ENCODE measurements at places on chromosomes 7 and 10.

GRCh38 chr7:1913466-1914282 is 243.6 kb downstream of the ELFN1 start:
- no peak for DNase-seq

GRCh38 chr7:3294432-3295100 is 6.5 kb upstream of the SDK1 start:
- DNase-seq = no peak

DNA sequence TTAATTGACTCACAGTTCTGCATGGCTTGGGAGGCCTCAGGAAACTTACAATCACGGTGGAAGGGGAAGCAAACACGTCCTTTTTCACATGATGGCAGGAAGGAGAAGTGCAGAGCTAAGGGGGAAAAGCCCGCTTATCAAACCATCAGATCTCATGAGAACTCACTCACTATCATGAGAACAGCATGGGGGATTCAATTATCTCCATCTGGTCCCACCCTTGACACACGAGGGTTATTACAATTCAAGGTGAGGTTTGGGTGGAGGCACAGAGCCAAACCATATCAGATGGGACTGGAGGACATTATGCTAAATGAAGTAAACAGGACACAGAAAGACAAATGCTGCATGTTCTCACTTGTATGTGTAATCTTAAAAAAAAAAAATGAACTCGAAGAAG is 141.4 kb upstream of the HABP2 start:
- DNase-seq = no peak

DNA sequence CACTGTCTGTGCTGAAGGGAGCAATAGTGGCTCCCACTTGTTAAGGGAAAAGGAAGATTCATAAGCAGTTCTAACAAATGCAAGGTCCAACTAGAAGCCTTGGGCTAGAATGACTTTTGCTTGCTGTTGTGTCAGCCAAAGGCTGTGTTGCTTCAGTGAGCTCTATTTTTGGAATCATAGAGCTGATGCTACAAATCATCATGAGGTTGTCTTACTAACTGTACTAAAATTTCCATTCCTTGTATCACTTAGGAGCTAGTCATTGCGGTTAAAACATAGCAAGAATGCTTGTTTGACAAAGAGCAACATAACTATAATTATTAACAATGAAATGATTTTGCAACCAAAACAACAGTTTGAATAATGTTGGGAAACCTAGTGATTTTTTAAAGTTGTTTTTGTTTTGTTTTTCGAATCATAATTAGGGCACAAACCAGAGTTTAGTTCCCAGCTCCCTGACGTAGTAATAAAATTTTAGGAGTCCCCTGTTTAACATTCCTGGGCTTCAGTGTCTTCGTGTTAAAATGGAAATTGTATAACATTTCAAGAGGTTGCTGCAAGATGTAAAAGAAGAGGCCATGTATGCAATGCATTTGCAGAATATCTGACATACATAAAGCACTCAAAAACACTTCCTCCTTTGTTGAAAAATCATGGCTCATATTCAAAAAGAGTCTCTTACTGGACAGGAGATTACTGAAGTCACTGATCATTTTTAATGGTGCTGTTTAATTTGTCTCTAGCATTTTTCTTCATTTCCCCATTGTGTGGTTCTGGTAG is 183.4 kb downstream of the MACC1 start:
- no peak for DNase-seq

DNA sequence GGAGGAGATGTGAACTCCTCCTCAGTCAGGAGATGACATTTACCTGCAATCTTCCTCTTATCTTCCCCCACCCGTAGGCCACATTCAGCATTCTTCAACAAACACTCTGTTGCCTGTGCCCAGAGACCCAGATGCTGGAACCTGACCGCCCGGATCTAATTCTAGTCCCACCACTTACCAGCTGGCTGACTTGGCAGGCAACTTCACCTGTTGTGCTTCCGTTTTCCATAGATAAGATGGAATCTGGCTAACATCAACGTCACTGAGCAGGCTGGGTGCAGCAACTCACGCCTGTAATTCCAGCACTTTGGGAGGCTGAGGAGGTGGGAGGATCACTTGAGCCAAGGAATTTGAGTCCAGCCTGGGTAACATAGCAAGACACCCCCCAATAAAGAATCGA is 21.3 kb upstream of the FXYD4 start:
- DNase-seq = no peak
